ENCODE measurements at places on chromosomes 5 and 9. TPM values are rescaled to one million over a fixed set of nuclear protein-coding genes. Genes with fewer than 3 reads are reported as not detected.

The PCDHB5 gene
- 0.64 TPM for total RNA-seq

The RAB3C gene
- not detected for total RNA-seq

The NUDT12 gene
- total RNA-seq: 23.4 TPM

The ASPN gene
- total RNA-seq: under 0.01 TPM

The CDKN2A gene
- total RNA-seq: 0.64 TPM

Data from tracheal epithelial cell (primary cell).